K562 (cell line): ENCODE measurements at places on chromosomes 3 and 15. TPM values are rescaled to one million over a fixed set of nuclear protein-coding genes. Genes with fewer than 3 reads are reported as not detected.

GRCh38 chr3:190385731-190386688 is 2.0 kb upstream of the CLDN16 start:
- H3K27ac ChIP-seq, result no peak overlapping the region
- H3K4me3 ChIP-seq, result no peak overlapping the region
- H3K36me3 ChIP-seq, result no peaks in the 10 kb centered on the region
- no peaks in the 10 kb centered on the region for H3K4me1 ChIP-seq

DNA sequence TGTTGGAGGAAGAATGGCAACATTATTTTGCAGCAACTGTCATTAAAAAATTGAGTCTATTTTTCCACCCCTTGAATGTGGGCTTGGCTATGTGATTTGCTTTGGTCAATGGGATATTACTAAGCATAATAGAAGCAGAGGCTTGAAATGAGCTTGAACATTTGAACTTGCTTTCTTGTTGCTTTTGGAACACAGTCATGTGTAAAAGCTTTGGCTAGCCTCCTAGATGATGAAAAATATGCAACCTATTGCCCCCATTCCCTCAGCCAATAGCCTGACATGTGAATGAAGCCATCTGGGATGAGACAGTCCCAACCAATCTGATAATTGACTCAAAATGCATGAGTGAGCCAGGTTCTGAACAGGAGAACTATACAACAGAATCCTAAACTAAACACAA is 78.4 kb downstream of the PLSCR2 start:
- H3K4me3 ChIP-seq, result no peak overlapping the region
- DNase-seq, result no peak
- no peak overlapping the region for H3K27ac ChIP-seq
- H3K27me3 ChIP-seq, result no peaks in the 10 kb centered on the region
- H3K36me3 ChIP-seq, result no peaks in the 10 kb centered on the region
- no peaks in the 10 kb centered on the region for H3K4me1 ChIP-seq

DNA sequence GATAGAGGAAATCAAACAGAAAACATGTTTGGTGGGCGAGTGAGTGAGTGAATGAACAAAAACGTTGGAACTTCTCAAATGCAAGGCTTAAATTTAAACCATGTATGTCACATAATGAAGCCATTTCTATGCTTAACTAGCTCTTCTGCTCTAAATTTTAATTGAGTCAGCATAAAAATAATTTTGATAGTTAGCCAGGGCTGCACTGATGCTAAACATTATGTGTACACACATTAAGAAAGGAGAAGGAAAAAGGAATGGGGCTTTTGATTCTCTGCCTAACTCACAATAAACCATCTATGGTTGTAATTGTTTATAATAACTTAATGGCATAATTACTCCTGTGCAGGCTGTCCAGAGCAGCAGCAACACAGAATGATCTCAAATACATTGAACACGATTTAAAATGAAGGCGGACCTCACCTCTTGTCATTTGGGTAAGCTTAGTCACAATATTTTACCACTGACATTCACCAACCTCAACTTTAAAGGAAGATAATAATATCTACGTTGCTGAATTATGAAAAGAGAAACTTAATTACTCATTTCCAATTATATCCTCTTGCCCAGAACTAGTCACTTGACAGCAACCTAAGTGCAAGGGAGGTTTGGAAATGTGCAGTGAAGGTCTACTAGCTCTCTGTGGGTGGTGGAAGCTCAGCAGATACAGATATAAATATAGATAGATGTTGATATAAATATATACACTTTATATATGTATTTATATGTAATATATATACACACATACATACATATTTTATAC is 318.4 kb upstream of the TRIM42 start:
- H3K27ac ChIP-seq, result no peak overlapping the region
- DNase-seq, result no peak
- H3K4me1 ChIP-seq, result no peaks in the 10 kb centered on the region
- H3K36me3 ChIP-seq, result no peaks in the 10 kb centered on the region

- no peaks in the 10 kb centered on the region for H3K4me1 ChIP-seq
- no peak for DNase-seq
- no peak overlapping the region for H3K4me3 ChIP-seq
- no peaks in the 10 kb centered on the region for H3K36me3 ChIP-seq
- H3K27me3 ChIP-seq, result no peaks in the 10 kb centered on the region
Measured at GRCh38 chr3:164507886-164508285, 570.4 kb downstream of the SI start.

GRCh38 chr3:136546720-136547119 is 205.5 kb downstream of the STAG1 start:
- H3K4me1 ChIP-seq, result no peaks in the 10 kb centered on the region
- H3K4me3 ChIP-seq, result no peak overlapping the region
- DNase-seq, result peak; percentile 12
- no peaks in the 10 kb centered on the region for H3K36me3 ChIP-seq
- no peaks in the 10 kb centered on the region for H3K27me3 ChIP-seq

- DNase-seq, result peak; percentile 74
- H3K27ac ChIP-seq, result peak within 1 kb of the TSS; percentile 64
- H3K4me3 ChIP-seq, result peak within 1 kb of the TSS; percentile 72
- peaks cover 21% of the 10 kb centered on the region; the same call in 2 of the 3 replicates for H3K4me1 ChIP-seq
Measured at GRCh38 chr3:58332575-58333188, at the start of gene PXK. Gene PXK, plus strand, starts transcription at chr3:58332892. Its CDS starts 97 bp downstream, at chr3:58332989.

DNA sequence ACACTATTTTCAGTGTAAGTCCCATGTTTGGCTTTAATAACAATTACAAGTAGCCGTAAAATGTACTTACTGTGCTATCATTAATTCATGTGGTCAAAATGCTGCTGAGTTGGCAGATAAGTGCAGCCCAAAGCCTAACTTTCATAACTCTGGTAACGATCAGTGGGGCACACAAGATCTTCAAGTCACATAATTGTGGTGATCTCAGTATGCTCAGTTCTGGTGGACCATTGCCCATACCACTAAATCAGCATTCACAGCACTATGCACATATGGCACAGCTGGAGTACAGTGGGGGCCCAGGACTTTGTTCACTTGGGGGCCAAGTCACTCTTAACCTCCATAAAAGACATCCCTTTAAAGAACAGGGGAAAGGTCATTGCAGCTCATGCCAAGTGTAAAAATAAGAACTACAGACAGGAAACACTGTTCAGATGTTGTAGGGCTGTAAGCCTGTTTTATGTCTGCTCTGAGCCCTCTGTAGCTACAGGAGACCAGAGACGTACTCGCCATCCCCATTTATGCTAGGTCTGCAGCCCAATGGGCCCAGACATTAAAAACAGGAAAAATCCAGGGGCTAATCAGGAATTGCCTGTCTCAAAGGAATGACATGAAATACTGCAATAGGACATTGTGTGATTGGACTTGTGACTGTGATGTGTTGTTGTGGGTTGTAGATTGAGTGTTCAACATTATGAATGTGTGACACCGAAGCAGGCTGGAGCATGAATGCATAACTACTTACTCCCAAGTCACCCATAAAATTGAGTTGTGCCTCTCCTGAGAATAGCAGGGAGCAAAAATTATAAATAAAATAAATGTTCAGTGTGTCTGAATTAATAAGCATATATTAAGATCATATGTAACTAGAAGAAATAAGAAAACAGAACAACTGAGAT is 282.5 kb upstream of the EPHA3 start:
- H3K36me3 ChIP-seq, result no peaks in the 10 kb centered on the region
- H3K27ac ChIP-seq, result no peak overlapping the region
- no peaks in the 10 kb centered on the region for H3K27me3 ChIP-seq
- H3K4me3 ChIP-seq, result no peak overlapping the region
- H3K4me1 ChIP-seq, result no peaks in the 10 kb centered on the region

GRCh38 chr3:20787005-20787404 is 601.0 kb upstream of the SGO1 start:
- H3K27me3 ChIP-seq, result no peaks in the 10 kb centered on the region
- H3K4me1 ChIP-seq, result no peaks in the 10 kb centered on the region
- no peak for DNase-seq
- H3K36me3 ChIP-seq, result no peaks in the 10 kb centered on the region

DNA sequence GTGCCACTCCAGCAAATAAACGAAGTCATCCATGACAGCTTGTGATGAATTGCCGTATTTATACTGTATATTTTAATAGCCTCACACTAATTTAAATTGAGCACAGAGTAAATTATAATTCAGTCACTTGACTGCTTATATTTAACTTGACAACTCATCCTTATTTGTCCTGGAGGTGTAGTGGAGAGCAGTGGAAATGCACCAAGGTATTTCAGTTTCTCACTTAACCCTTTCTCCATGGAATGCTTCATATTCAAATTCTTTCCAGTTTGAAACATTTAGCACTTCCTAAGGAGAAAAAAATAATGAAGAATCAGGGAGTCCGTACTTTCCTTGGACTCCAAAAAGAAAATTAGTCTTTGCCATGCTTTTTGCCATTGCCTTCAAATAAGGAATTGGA is 99.0 kb downstream of the MAP2K5 start:
- H3K27ac ChIP-seq, result no peak overlapping the region
- H3K4me3 ChIP-seq, result no peak overlapping the region
- H3K4me1 ChIP-seq, result no peaks in the 10 kb centered on the region
- no peak for DNase-seq
- H3K36me3 ChIP-seq, result no peaks in the 10 kb centered on the region
- no peaks in the 10 kb centered on the region for H3K27me3 ChIP-seq

- no peaks in the 10 kb centered on the region for H3K27me3 ChIP-seq
- no peak for DNase-seq
- H3K36me3 ChIP-seq, result no peaks in the 10 kb centered on the region
- H3K4me3 ChIP-seq, result no peak overlapping the region
- no peak overlapping the region for H3K27ac ChIP-seq
Measured at GRCh38 chr3:29011966-29012365, 268.9 kb upstream of the RBMS3 start.

GRCh38 chr3:107907996-107908395 is 182.8 kb downstream of the CD47 start:
- no peaks in the 10 kb centered on the region for H3K4me1 ChIP-seq
- no peak overlapping the region for H3K27ac ChIP-seq
- no peak overlapping the region for H3K4me3 ChIP-seq
- H3K27me3 ChIP-seq, result peaks cover 6% of the 10 kb centered on the region

GRCh38 chr3:37183976-37184375 is 9.6 kb upstream of the LRRFIP2 start:
- H3K4me3 ChIP-seq, result no peak overlapping the region
- H3K36me3 ChIP-seq, result 0 out of 3 replicates have a peak, but pooled peaks cover 4% of the 10 kb centered on the region
- no peaks in the 10 kb centered on the region for H3K27me3 ChIP-seq
- DNase-seq, result no peak

DNA sequence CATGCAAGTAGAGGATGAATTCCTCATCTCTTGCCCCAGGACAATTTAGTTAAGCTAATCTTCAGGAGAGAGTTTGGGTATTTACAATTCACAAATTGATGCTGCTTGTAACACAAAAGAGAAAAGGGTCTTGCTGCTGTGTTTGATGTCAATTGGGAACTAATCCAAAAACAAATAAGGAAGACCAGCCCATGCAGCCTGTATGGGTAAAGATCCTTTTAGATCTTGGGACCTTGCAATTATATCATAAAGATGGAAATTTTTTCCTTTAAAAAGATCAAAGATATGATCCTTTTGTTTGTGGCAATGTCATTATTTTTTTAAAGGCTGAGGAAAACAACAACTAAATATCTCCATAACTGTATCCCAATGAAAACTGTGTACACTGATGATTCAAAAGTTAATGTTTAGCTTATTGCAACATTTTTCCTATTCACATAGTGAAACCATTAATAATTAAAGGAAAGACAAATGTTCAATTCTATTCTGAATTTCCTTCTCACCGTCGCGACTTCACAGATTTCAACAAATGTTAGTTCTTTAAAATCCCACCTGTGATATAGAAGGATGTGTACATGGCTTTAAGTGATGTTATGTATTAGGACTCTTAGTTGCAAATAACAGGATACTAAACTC is 40.2 kb downstream of the TMEM212 start:
- H3K36me3 ChIP-seq, result no peaks in the 10 kb centered on the region
- no peak overlapping the region for H3K27ac ChIP-seq
- H3K4me3 ChIP-seq, result no peak overlapping the region
- no peaks in the 10 kb centered on the region; the same call in 1 of the 2 replicates for H3K4me1 ChIP-seq
- no peaks in the 10 kb centered on the region; the same call in 2 of the 3 replicates for H3K27me3 ChIP-seq
- no peak for DNase-seq

GRCh38 chr3:197460002-197460401 is 95.8 kb downstream of the BDH1 start:
- no peak overlapping the region for H3K4me3 ChIP-seq
- H3K36me3 ChIP-seq, result no peaks in the 10 kb centered on the region
- H3K27ac ChIP-seq, result no peak overlapping the region

Gene COPG1
- total RNA-seq, result 85.4 and 94.8 TPM in 2 replicates

Gene MCF2L2
- 2.1 and 3.2 TPM in 2 replicates for total RNA-seq

Gene SLC28A2
- total RNA-seq, result not detected in 2 replicates

Gene CLDN16
- total RNA-seq, result not detected in 2 replicates
